Activated T-helper 1 cell treated with anti-CD3 and anti-CD28 coated beads, Interleukin-12 subunit alpha, Interleukin-12 subunit beta, Interleukin-2, Interleukin-4 antibody, amounts not matched to agents 30 ng/mL and 10 ng/mL and 1 ng/mL, durations not matched to agents 14 hours and 24 hours and 36 hours (primary cell): ENCODE measurements at places on chromosomes 4 and X. TPM values are rescaled to one million over a fixed set of nuclear protein-coding genes. Genes with fewer than 3 reads are reported as not detected.

The SSX1 gene
- not detected in 2 replicates for total RNA-seq

- no peak for DNase-seq
Measured at GRCh38 chr4:142386449-142386848, 459.7 kb downstream of the INPP4B start.

GRCh38 chr4:70709611-70710205 lies 12.1 kb upstream of the RUFY3 start:
- DNase-seq = no peak

The UXT gene
- total RNA-seq = 163 and 173 TPM in 2 replicates

The KLF8 gene
- 6.3 and 6.7 TPM in 2 replicates for total RNA-seq

The GYG2 gene
- not detected in 2 replicates for total RNA-seq

DNA sequence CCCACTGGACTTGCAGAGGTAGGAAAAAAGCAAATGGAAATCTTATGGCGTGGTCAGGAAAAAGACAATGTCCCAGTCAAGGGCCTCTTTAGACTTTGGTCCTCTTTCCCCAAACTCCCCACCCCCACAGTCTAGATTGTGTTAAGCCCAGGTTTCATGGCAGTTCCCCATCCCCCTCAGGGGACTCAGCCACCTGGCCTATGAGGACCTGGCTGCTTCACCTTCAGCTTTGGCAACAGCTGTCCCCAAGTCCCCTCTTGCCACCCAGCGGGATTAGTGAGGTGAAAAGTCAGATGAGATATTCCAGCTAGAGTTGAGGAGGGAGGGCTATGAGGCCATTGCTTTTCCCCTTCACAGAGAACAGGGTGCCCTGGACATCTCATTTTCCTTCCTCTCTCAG lies 457 bp downstream of the RIPPLY1 start:
- no peak for DNase-seq

DNA sequence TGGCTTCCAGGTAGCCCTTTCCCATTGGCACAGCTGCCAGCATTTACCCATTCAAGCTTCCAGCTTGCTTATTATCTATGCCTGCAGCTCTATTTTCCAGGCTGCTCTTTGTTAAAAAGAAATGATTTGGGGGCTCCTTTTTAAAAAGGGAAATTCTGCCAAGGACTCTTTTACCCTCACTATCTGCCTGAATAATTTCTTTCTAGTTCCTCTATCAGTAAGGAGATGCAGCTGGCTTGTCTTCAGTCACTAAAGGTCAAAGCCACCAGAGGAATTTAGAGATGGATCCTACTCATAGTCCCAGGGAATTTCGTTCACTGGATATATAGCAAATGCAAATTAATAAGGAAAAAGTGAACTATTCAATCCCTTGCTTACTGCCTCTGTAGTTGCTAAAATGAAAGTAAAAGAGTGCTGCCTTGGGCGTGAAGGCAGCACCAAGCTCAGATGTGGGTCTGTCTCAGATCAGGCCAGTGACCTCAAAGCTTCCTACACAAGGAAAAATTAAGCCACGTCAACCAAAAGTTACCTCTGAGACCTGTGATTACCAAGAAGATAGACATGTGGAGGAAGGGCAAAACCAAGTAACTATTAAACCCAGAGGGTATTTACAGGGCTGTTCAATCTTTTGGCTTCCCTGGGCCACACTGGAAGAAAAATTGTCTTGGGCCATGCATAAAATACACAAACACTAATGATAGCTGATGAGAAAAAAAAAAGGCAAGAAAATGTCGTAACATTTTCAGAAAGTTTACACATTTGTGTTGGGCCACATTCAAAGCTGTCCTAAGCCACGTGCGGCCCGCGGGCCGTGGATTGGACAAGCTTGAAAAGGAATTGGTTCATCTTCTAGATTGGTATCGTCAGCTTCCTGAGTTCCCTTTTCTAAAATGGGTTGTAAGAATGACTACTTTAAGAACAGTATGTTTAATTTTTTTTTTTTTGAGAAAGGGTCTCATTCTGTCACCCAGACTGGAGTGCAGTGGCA lies 5.3 kb downstream of the ARSF start:
- no peak for DNase-seq
